Left kidney (tissue), 8 donors: ENCODE measurements at places on chromosomes 2 and 18. TPM values are rescaled to one million over a fixed set of nuclear protein-coding genes. Genes with fewer than 3 reads are reported as not detected.

GAL3ST2 gene
- polyA plus RNA-seq: 0.76 TPM

C2orf81 gene
- polyA plus RNA-seq: 5.5 TPM

IL36B gene
- polyA plus RNA-seq: not detected

CFAP65 gene
- polyA plus RNA-seq: 0.28 TPM

HOXD13 gene
- polyA plus RNA-seq: 0.20 TPM

TACR1 gene
- polyA plus RNA-seq: 2.9 TPM

CXCR1 gene
- not detected for polyA plus RNA-seq

SKA1 gene
- 10.0 TPM for polyA plus RNA-seq

DOK6 gene
- polyA plus RNA-seq: 21.8 TPM

UGT1A4 gene
- not detected for polyA plus RNA-seq

DSG4 gene
- not detected for polyA plus RNA-seq

CROCC2 gene
- polyA plus RNA-seq: 0.10 TPM

TIGD1 gene
- 14.2 TPM for polyA plus RNA-seq

FAM228A gene
- 1.3 TPM for polyA plus RNA-seq

RAB27B gene
- 3.8 TPM for polyA plus RNA-seq

CTIF gene
- polyA plus RNA-seq: 18.9 TPM

ACOXL gene
- polyA plus RNA-seq: 1.1 TPM

GPR35 gene
- 2.9 TPM for polyA plus RNA-seq

GPR39 gene
- 3.3 TPM for polyA plus RNA-seq

CCL20 gene
- 0.48 TPM for polyA plus RNA-seq

ABCG8 gene
- polyA plus RNA-seq: 0.88 TPM

KCNE4 gene
- 16.9 TPM for polyA plus RNA-seq

PLCL1 gene
- polyA plus RNA-seq: 16.8 TPM
